ENCODE measurements at places on chromosomes 16 and 17.

DNA sequence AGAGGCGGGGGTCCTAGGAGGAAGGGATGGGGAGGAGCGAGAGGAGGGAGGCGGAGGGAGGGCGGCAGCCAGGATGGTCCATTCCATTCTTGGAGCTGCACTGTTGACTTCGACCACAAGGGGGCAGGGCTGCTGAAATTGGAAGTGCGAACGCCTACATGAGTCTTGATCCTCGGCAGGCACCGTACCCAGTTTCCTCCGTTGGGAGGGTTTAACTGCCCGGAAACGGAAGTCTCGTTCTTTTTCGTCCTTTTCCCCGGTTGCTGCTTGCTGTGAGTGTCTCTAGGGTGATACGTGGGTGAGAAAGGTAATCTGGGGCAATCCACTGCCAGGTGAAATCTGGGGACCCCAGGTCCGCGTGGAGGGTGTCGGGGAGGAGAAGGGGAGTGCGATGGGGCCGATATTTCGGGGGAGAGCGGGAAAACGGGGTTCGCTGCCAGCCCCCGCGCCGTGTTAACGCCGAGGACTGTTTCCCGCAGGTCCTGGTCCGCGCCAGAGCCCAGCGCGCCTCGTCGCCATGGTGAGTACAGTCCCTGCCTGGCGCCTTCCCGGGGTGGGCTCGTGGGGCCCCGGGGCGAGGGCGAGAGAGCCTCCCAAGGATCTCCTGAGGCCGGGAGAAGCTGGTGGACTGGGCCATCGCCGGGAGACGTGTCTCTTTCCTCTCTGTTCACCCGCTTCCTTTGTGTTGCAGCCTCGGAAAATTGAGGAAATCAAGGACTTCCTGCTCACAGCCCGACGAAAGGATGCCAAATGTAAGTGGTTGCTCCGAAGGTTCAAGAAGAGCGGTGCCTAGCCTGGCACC is at the start of gene RPL38:
TSS of gene RPL38 (plus strand) at position 240 of the 802 bp plus-strand sequence. CDS start at position 518, 278 bp downstream.
- peak; percentile 93 for DNase-seq

GRCh38 chr16:83653785-83654184 is 154.0 kb upstream of the HSBP1 start:
- DNase-seq, result no peak

GRCh38 chr16:87698241-87698640 is 67.5 kb downstream of the KLHDC4 start:
- no peak for DNase-seq

DNA sequence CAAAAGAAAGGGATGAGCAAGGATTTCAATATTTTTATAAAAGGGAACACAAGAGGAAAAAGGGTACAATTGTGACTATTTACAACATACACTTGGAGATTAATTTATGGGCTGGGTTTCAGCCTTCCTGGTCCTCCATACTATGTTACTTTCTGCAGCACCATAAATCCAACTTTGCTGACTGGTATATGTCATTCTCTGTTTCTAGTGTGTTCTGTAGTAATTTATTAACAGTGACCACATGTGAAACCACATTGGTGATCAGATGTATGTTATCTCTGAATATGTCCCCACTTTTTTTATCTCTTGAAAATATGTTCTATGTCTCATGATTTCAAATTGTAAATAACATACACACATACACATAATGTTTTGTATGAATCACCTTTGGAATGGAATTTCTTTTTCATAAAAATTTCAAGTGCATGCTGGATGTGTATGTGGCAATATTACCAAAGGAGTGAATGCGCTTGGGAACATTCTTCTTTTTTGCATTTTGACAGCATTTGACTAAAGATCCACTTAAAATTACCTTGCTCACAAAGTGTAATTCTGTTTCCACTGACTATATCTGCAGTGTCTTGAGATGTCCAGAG is 2.9 kb upstream of the LYRM9 start:
- DNase-seq, result no peak

DNA sequence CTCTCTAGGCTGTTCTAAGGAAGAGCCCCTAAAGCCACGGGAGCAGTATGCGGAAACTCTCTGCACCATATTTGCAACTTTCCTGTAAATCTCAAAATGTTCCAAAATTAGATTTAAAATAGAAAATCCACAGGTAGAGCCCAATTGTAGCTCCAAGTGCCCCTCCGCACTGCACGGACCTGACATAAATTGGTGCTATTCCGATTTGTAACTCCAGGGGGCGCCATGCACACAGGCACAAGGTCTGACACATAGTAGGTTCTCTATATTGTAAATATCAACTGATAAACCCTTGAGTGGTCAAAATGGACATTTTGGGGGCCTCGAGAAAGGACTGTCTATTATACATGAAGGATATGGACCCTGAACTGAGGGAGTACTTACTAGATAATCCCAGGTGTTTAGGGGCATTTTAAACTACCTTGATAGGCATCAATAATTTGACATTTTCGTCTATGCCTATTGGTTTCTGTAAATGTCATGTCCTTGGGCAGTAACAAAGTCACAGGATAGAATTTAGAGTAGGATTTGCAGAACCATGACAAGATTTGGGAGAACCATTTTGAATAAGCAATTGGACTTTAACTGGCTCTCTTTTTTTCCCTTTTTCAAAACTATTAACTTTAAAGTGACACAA is 36.6 kb upstream of the TMEM132E start:
- no peak for DNase-seq

DNA sequence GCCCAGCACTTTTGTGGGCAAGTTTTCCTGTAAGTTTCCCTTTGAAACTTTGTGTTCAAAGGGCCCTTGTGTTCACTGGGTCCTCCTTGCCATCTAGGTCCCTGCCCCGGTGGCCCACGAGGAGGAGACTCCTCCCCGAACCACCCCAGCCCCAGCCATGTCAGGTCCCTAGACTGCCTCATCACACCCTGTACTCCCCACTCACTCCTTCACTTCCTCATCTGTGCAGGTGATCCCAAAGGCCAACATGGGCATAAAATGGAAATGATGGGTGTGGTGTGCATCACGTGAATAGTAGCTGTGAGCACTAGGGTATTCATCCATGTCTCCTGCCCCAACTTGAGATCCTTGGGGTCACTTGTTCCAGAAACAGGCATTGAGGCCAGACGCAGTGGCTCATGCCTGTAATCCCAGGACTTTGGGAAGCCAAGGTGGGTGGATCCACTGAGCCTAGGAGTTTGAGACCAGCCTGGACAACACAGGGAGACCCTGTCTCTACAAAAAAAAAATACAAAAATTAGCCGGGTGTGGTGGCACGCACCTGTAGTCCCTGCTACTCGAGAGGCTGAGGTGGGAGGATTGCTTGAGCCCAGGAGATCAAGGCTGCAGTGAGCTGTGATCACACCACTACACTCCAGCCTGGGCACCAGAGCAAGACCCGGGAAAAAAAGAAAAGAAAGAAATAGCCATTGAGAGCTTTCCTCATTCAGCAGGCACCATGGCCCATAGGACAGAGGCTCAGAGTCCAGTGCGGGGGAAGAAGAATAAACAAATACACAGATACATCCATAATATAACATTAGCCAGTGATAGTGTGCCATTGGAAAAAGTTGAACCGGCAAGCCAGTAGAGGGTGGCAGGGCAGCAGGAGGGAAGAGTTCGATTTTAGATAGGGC is 74.5 kb downstream of the KATNIP start:
- no peak for DNase-seq

GRCh38 chr16:81511371-81511770 is 66.8 kb downstream of the CMIP start:
- DNase-seq, result no peak

- no peak for DNase-seq
Observed at GRCh38 chr16:25707982-25708583, 16.3 kb downstream of the HS3ST4 start.

DNA sequence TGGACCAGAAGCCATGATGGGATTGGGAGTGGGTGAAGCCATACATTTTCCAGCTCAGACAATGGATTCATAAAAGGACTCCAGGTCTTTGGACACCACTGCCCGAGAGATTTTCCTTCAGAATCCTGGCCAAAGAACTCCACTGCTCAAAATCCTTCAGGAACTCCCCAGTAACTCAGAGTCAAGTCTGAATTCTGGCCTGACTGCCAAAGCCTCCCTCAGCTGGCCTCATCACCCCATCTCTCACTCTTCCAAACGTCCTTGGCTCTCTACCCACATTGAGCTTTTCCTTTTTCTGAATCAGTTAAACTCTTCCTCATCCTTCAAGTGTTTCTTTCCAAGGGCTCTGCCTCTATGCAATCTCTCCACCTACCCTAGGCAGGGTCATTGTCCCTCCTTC is 1.2 kb upstream of the SEPTIN1 start:
- no peak for DNase-seq

- no peak for DNase-seq
Observed at GRCh38 chr16:50674831-50675230, 6.3 kb downstream of the SNX20 start.

DNA sequence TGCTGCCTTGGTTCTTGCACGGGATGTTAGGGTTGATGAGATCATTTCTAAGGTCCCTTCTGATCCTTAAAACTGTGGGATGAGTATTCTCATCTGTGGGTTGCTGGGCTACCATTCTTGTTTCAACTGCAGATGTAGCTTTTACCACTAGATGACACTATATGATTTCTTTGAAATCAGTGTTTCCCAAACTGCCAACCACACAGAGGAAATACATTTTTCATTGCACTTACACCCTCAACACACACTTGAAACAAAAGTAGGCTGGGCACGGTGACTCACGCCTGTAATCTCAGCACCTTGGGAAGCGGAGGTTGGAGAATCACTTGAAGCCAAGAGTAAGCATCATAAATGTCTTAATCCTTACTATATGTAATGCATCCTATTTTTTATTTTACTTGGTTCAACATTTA is 15.3 kb downstream of the LCMT1 start:
- peak; percentile 77 for DNase-seq

DNA sequence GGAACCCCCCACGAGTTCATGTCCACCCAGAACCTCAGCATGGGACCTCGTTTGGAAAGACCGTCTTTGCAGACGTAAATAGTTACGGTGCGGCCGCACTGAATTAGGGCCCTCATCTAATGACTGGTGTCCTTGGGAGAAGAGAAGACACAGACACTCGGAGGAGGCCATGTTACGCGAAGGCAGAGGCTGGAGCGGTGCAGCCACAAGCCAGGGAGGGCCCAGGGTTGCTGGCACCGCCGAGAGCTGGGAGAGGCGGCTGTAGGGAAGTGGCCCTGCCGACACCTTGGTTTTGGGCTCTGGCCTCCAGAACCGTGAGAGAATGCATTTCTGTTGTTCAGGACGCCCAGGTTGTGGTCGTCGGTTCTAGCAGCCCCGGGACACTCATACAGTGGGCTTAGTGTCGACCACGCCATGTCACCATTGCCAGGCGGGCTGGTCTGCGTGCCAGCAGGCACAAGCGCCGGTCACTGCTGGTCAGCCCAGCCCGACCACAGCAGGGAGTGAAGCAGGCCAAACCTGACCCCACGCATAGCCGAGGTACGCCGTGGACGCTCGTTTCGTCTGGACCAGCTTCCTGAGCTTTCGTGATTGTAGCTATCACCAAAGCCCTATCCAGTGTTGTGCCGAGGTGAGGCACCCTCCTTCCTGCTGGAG is 10.7 kb upstream of the WDR45B start:
- DNase-seq, result peak; percentile 55

DNA sequence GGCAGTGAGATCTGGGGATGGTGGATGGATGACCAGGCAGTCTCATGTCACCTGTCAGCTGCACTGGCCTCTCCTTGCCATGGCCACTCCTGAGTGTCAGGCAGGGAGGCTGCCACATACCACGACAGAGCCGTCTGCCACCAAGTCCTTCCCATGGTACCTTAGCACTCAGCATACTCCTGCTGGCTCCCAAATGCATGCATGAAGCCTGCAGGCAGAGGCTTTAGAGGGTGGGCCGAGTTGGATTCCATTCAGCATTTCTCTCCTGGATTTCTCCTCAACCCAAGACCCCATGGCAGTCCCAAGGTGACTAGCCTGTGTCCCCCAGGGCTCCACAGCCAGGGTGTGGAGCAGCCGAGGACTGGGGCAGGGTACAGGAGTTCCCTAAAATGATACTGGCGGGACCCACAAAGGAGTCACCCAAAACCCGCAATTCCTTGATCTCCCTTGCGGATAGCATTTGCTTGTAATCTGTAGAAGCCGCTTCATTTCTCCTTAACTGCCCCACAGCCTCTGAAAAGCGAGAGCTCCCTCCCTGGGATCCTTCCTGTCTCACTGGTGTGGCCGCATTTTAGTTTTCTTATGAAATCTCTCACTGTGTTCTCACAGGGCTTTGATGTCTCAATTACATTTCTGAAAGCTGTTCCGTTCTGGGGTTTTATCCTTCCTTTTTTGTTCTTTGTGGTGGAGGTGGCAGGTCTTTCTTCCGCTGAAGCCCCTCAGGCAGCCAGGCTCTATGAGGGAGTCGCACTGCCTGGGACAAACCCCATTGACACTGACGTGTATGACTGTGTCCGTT is 141.4 kb downstream of the SOCS1 start:
- no peak for DNase-seq

- DNase-seq, result no peak
Observed at GRCh38 chr17:82788206-82789001, 36.5 kb downstream of the TBCD start.

DNA sequence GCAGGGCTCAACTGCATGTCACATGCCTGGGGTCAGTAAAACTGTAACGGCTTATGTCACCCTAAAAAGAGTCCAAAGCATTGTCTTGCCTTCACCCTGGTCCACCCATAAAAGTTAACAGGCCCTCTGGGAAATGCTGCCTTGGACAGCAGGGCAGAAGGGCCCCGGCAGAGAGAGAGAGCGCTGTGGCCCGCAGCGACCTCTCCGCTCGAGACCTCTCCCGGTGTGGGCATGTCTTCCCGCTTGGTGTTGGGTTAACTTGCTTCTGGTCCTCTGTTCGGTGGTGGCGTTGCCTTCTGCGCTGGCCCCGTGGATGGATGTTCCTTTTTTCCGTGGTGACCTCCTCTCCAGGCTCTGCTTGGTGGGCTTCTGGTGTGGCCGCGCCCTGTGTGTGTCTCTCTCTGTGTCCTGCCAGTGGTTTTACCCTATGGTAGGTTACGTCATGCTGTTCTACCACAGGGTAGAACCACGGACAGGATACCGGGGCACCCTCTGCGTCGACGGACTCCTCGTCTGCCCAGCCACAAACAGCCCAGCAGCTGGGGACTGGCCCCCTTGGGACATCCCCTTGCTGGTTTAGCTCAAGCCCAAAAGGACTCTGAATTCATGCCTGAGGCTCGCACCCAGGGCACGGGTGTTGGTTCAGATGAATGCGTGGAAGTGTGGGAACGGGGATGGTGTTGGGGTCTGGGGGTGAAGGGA is 18.3 kb upstream of the CLEC18A start:
- DNase-seq, result no peak

DNA sequence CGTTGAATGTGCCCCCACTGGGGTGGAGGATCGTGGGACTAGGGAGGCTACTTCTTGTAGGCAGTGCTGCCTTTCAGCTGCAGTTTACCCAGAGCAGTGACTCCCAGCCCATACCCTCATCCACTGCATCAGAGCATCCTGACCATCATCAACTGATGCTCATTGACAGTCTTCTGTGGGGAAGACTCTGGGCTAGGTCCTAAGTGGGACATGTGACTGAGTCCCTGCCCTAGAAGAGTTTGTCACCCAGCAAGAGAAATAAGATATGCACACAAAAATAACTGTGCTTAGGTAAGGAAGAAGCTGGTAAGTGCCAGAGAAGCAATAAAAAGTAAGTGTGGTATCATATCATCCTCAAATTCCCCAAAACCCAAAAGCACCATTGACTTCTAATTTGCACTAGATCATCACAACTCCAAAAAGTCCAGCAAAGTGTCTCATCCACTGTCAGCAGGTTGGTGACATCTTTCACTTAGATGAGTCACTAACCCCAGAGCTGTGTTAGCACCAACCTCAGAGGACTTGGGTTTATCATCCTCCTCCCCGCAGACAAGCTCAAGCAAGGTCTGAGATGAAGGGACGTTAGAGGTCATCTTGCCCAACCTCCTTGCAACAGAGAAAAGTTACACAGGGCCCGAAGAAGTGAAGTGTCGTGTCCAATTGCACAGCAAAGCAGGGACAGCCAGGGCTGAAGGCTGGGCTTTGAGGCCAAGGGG is 99.0 kb downstream of the CCDC182 start:
- DNase-seq, result no peak

Measured in RWPE2 (cell line).